ENCODE measurements at places on chromosomes 1 and 21. TPM values are rescaled to one million over a fixed set of nuclear protein-coding genes. Genes with fewer than 3 reads are reported as not detected.

The RUNX3 gene
- 0.12 TPM for total RNA-seq

The EVA1C gene
- total RNA-seq, result 14.4 TPM

The ECE1 gene
- total RNA-seq, result 259 TPM

The DIRAS3 gene
- total RNA-seq, result 3.8 TPM

The LENEP gene
- not detected for total RNA-seq
